ENCODE measurements at places on chromosomes 1 and 21.

- DNase-seq = no peak
Measured at GRCh38 chr21:25691976-25692375, 42.7 kb downstream of the ATP5PF start.

GRCh38 chr1:94014635-94015488 lies 105.6 kb upstream of the GCLM start:
- no peak for DNase-seq

DNA sequence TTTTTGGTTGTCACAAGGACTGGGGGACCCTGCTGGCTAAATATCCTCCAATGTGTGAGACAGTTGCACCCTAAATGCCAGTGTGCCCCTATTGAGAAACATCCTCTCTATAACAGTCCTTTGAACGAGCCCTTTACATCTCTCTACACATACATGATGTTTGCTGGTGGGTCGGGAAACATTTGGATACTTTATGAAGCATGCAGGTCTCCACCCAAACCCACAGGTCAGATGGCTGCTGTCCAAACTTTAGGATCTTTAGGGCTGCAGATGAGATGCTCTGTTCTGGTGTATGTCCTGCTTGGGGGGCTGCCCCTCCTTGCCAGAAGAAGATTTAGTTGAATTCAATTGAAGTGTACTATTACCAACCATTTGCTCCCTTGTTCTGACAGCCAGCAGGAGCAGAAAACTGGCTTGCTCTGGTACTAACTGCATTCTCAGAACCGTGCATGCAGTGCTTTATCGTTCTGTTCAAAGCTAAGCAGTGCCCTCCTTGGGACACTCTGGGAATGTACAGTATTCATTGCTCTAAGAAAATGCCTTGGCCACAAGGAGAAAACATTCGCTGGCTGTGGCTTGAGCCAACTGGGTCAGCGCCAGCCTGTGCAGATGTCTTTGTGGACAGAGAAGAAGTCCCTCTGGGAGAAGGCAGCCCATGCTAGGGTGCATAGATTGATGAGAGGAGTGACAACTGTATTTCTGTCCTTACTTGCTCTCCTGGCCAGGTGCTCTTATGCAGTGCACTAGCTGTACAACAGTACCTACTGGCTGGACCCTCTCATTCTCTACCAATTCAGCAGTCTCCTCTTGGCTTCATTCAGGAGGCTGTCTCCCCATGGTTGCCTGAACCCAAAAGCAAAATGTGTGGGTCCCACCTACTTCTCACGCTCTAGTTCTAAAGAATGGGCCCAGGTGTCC lies 61.4 kb upstream of the DIRAS3 start:
- peak; percentile 27 for DNase-seq

GRCh38 chr1:178541379-178541778 lies 28.5 kb downstream of the TEX35 start:
- DNase-seq = no peak

DNA sequence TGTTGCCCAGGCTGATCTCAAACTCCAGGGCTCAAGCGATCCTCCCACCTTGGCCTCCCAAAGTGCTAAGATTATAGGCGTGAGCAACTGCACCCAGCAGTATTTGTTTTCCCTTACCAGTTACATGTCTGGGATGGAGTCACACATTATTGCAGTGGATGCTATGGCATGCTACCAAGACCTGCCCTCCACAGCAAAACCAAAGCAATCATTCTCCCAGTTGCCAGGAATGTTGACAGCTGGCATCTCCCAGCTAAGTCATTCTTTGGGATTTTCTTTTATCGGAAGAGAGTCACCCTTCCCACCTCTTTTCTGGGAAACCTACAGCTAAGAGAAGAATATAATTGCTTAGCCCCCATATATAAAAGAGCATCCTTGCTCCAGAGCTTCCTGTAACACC lies 49.4 kb upstream of the RGS7 start:
- no peak for DNase-seq

- no peak for DNase-seq
Measured at GRCh38 chr1:163574119-163574518, 252.4 kb downstream of the NUF2 start.

DNA sequence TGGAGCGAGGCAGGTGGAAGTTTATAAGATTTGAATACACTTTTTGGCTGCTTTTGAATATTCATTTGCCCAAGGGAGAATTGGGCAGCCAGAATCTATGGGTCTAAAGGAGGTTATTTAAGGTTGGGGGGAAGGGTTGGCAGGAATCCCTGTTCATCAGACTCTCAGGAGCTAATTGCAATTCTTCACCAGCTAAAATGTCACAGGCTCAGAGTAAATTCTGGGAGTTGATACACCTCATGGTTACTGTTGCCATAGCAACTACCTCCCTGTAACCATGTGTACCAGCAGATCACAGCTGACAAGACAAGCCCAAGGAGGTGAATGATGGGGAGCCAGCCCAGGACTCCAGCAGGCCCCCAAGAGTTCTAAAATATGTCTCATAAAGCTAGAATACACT lies 75.5 kb downstream of the CAMK2N1 start:
- no peak for DNase-seq

DNA sequence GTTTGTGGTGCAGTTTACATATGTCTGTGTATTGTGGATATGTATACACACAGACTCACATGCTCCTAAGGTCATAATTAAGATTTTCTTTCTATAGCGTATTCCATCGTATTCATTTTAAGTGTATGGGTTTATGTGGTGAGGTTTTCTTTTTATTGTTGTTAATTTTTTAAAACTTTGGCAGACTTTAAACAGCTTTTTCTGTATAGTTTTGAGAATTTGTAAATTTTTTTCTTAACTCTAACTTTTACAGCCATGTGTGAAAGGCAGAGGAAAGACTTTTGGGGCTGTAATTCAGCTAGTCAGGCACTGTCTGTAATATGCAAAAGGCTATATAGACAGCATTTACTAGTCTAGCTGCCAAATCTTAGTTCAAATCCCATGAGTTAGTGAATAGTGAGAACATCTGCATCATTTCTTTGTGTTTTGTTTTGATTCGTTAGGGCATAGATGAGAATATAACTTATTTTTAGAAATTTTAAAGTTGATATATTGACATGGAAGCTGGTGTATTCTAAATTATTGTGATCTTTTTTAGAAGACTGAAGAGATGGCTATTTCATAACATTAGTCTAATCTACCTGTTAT lies 2.3 kb downstream of the MAGI3 start:
- no peak for DNase-seq

- DNase-seq = no peak
Measured at GRCh38 chr1:28441674-28442073, 64.2 kb upstream of the RCC1 start.

DNA sequence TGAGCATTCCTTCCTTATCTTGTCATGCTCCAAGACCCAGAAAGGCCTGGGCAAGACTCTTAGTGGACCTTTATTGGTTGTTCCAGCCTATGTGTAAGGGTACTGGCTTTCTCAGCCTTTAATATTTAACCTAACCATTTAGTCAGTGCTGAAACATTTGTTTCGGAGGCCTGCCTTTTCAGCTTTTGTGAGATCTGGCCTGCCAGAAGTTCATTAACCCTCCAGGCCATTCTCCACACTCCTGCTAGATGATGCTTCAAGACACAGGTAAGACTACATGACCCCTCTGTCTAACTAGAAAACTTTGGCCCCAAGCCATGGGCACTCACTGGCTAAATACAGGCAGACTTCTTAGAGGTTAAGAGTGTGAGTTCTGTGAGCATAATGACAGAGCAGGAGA lies 138.4 kb upstream of the ZP4 start:
- DNase-seq = no peak

DNA sequence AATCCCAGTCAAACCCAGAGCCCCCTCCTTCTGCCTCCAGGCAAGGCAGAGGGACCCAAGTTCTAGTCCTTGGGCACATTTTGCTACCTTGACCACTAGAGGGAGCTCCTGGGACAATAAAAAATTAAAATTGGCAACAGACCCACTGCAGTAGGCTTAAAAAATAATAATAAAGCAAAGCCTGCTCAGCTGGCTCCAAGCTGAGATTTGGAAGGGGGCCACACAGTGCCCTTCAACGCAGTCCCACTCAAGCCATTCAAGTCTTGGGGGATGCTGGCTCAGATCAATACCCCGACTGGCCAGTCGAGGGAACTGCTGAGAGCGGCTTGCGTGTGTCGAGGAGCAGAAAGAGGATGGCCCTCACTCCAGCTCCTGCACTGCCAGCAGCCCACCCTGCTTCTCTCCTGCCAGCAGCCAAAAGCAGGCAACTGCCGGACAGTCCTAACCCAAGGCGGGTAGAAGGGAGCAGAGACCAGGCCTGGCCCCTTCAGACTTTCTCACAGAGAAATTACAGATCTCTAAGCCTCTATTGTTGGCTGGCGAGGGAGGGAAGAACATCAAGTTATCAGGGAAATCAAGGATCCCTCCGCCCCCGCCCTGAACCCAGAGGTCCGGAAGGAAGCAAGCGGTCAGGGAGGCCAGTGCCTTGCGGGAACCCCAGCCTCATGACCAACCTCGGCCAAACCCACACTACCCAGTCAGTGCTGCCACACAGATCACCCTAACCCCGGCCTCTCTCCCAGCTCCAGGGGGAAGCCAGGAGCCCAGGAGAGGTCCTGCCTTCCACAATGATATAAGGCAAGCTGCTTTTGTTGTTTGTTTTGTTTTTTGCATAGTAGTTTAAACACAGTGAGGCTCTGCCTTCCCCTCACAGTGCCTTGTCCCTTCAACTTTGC lies 4.9 kb upstream of the ALDH4A1 start:
- peak; percentile 67 for DNase-seq

DNA sequence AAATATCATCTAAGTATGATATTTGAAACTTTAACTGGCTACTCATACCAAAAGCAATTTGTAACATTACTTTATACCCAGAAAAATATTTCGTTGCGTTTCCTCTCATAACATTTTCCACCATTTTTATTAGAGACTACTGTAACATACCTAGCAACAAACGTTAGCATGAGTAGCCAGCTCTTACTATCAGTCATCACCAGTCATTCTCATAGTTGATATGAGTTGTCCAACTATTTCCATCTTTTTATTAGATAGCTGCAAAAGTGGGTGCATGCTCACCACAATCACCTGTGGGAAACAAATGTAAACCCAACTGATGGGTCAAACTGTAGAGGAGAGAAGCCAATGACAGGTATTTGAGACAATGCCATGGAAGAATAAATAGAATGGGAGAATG lies 114.6 kb downstream of the AKT3 start:
- no peak for DNase-seq

DNA sequence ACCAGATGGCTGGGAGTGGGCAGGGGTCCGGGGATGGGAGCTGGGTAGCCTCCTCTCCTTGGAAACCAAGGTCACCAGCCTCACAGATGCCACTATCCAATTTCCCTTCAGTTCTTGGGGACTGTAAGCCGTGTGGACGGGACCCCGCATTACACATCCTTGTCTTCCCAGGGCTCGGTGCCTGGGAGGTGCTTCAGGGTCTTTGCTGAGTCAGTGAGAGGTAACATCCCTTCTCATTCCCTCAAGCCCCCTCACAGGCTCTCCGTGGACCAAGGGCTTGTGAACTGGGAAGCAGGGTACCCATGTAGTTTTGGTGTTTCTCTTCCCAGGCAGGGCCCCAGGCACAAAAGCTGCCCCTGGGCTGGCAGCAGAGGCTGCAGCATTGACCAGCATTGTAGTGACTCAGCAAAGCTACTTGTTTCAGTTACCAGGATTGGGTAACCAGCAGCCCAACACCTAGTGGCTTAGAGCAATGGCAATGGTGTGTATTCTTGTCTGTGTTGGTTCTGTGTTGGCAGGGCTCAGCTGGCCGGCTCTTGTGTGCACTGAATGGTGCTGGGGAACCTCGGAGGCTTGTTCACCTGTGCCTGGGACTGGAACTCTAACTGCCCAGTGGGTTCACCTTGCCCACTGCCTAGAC lies 24.6 kb upstream of the PCBP3 start:
- no peak for DNase-seq

GRCh38 chr1:207752456-207752998 lies 673 bp downstream of the CD46 start:
- peak; percentile 33 for DNase-seq

GRCh38 chr1:176058686-176059085 lies 148.4 kb downstream of the COP1 start:
- DNase-seq = no peak
